Trophoblast cell (in vitro differentiated cells and primary cell): ENCODE measurements at places on chromosomes 1 and 21.

DNA sequence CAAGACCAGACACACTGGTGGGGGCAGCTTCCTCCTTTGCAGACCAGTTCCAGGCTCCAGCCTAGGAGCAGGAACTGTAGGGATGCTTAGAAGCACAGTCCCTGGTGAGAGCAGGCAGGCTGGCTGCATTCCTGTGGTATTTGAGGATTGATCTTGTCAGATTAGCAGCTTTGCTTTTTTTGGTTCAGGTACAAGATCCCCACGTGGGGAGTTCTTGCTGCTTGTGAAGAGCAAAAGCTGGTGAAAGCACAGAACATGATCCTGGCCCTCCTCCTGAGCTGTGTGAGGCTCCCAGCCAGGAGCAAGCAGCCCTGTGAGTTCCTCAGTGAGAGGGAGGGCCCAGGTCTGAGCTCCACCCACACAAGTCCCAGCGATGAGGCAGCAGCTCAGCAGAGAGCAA lies 75.3 kb upstream of the ARTN start:
- peak; percentile 61 for DNase-seq

GRCh38 chr21:32562426-32562825 lies 22.9 kb downstream of the TCP10L start:
- DNase-seq = no peak

DNA sequence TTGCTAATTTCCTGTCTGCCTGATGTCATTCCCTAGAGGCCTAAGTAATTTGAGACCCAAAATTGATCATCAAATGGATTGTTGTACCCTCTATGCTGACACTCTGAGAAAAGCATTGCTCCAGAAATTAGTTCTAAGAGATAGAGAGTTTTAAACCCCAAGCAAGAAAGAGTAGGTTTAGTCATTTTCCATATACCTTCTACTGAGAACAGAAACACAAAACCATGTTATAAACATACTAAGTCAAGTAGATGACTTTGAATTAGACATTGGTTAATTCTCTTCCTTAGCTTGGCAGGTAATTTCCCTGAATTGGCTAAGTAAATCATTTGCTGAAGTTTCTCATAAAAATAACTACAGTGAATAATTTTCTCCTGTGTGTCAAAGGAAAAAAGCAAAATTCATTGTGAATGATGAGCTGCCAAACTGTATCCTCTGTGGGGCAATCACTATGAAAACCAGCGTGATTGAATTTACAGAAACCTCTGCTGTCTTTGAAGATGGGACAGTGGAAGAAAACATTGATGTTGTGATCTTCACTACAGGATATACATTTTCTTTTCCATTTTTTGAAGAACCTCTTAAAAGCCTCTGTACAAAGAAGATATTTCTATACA lies 20.1 kb downstream of the FMO4 start:
- DNase-seq = no peak

DNA sequence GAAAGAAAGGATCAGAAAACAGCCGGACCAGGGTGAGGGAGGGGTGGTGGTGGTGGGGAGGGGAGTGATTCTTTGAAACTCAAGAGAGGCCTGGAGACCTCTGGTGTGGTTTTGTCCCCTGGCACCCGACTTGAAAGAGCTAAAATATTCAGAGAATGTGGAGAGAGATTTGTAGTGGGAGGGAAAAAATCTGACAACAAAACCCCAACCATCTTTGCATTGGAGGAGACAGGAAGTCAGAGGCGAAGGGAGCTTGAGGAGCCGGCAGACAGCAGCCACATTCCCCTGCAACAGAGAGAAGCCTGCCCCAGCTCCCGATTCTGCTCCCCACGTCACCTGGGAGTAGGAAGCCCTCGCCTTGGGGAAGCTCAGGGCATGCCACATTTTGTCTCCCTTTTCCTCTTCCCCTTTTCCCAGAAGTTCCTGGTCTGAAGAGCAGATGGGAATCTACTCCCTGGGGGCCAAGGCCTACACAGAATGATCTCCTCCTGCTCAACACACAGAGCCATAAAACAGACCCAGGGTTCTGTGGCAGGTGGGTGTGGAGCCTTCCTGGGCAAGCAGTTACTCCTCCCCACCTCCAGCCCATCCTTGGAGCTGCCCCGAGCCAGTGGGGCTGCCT lies 84.9 kb downstream of the ITPKB start:
- DNase-seq = no peak

GRCh38 chr1:162204129-162204822 lies 134.8 kb downstream of the NOS1AP start:
- no peak for DNase-seq

DNA sequence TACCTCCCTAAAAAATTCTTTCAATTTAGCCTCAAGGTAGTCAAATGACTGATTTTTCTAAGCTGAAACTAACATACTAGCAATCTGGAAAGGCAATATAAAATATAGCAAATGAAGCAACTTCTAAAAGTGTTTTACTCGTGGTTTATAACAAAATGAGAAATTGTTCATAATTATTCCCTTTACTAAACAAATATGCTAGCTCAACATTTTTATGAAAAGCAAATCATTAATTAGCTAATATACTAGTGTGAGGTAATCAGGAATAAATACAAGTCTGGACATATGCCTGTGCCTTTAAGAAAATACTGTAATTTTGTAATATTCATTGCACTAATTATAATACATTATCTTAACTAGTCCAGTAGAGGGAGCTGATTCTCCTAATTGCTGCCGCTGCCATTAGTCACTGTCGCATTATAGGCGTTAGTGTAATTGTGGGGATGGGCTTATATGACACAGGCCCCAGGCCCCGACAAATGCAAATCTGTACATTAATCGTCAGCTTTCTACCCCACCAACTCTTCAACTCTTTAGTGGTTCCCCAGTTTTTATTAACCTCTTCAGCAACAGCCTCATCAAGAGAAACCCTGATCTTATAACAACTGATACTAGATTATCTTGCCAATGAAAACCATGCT lies 160.9 kb downstream of the GABPA start:
- DNase-seq = no peak

DNA sequence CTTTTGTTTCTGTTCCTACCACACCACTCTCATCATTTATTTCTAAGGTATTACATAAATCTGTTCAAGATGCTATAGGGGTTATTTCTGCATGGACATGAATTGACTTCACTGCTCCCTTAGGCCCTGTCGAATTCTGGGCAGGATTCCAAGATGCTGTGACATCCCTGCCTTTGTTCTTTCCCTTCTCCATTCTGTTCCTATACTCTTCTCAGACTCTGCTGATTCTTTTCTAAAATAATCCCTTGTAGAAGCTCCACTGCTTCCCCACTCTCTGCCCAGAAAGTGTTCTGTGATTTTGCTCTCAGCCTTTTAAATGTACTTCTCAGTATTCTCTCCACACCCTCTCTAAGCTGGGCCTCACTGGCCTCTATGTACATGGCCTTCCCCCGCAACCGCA lies 99.2 kb downstream of the PHTF1 start:
- DNase-seq = no peak

GRCh38 chr1:207854001-207854400 lies 56.9 kb downstream of the CD34 start:
- DNase-seq = no peak

GRCh38 chr1:5973771-5974170 lies 18.5 kb downstream of the NPHP4 start:
- DNase-seq = no peak

DNA sequence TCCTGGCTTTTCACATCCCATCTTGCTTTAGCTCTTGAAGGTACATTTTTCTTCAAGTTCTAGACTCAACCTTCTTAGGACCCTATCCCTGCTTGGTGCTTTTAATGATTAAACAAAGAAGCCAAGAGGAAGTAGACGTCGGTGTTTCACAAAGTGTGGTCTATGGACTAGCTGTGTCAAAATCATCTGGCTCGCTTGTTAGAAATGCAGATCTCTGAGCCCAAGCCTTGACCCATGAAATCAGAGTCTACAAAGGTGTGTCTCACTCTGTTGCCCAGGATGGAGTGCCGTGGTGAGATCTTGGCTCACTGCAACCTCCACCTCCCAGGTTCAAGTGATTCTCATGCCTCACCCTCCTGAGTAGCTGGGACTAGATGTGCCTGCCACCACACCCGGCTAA lies 295.5 kb upstream of the KAZN start:
- no peak for DNase-seq

GRCh38 chr1:40256401-40257084 lies 1.5 kb upstream of the ZMPSTE24 start:
- no peak for DNase-seq

DNA sequence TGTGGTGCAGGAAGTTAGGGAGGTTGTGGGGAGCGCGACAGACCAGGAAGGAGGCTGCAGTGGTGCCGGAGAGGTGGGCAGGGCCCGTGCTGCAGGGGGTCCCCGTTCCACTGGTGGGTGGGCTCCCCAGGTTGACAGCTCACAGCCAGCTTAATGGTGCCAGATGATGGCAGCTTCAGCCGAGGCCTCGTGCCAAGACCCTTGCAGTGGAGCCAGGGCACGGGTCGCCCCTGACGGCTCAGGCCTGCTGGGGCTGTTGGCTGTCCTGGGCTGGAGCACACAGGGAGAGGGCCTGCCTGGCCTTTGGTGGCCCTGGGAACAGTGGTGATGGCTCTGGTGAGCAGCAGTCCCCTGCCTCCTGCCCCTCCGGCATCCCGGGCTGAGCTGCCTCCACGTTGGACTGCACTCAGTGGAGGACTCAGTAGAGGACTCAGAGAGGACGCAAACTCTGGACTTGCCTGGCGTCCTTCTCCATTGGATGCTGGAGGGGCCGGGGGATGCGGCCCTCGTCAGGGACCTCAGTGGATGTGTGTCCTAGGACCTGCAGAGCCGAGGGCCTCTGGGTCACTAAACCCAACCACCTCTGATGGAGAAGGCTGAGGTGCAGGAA lies 46.8 kb upstream of the CCDC27 start:
- no peak for DNase-seq

DNA sequence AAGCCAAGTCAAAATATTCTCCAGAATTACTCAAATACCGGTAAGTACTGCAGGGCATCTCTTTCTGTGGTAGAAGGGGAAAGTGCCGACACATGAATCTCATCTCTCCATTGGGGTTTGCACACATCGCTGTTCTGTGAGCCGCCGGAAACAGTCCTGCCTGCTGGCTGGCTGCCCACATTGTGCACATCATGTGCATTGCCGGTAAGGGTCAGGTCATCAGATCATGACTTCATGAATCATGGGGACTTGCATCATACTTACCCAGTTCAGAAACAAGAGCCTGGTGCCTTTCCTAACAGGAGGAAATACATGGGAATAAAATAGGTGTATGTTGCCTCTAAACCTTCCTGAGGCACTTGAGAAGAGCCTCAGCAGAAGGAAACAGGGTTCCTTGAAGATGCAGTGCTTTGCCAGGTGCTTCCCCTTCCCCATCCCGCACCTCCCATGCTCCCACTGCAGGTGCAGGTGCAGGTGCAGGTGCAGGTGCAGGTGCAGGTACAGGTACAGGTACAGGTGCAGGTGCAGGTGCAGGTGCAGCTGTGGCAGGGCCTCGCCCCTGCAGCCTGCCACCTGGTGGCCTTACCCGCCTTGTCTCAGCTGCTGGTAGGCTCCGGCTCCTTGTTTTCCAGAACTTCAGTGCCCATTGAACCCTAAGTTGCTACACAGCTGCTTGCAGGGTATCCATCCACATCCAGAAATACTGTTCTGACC lies 26.5 kb downstream of the GPR137B start:
- DNase-seq = peak; percentile 76

GRCh38 chr1:27402349-27402754 lies 9.9 kb downstream of the GPR3 start:
- DNase-seq = no peak

GRCh38 chr1:244836135-244836521 lies 670 bp downstream of the COX20 start:
- peak; percentile 72 for DNase-seq

- no peak for DNase-seq
These were observed 44.0 kb downstream of the HTR6 start for GRCh38 chr1:19708567-19709110.

DNA sequence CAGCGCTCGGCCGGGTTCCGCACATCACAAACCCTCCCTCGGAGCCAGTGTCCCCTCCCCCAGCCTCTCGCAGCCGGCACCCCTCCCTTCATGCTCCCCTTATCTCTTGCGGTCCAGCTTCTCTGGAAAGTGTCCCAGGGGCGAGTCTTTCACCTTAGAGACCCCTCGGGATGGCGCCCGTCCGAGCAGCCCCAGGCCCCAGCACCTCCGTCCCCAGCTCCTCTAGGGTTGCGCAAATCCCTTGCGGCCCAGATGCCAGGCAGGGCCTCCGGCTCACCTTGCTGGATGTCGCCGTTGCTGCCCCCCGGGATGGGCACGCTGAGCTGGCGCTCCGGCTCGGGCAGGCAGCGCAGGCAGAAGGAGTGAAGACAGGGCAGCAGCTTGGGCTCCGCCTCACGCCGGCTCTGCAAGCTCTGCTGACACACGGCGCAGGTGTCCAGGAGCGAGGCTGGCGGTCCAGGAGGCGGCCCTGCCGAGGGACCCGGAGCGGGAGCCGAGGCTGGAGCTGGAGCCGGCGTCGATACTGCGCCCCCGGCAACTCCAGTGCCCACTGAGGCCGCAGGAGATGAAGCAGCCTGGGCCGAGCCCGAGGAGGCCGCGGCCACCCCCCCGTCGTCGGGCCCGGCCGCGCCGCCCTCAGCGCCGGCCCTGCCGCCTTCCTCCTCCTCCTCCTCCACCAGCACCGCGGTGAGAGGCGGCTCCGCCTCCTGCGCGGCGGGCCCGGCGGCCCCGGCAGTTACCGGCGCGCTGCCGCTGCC lies 550 bp downstream of the TRIM33 start:
- peak; percentile 76 for DNase-seq

- no peak for DNase-seq
These were observed 37.3 kb downstream of the AHDC1 start for GRCh38 chr1:27566462-27567145.

GRCh38 chr21:39625211-39625895 lies 12.6 kb downstream of the B3GALT5 start:
- DNase-seq = no peak

- no peak for DNase-seq
These were observed 142.0 kb upstream of the ZNHIT6 start for GRCh38 chr1:85850238-85850637.

- peak; percentile 50 for DNase-seq
These were observed 5.0 kb upstream of the SLC35A3 start for GRCh38 chr1:99964806-99965205.

- no peak for DNase-seq
These were observed 113.3 kb upstream of the DUSP10 start for GRCh38 chr1:221855156-221855555.

DNA sequence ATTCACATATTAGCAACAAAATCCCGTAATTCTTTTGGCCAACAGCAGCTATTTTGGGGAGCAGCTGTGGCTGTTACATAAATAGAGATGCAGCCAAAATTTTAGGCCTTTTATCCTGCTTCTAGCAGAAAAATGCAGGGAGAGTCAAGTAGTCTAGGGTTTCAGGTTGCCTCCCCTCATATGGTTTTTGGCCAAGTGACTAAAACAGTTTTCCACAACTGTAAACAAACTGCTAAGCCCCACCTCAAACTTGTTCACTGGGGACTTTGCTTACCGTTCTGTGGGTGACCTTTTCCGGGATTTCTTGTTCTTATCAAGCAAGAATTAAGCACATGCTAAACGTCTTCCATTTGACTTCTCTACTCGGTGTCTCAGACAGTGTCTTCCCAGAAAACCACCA lies 133.4 kb downstream of the EDEM3 start:
- DNase-seq = no peak

- DNase-seq = no peak
These were observed 21.8 kb downstream of the ATPAF1 start for GRCh38 chr1:46646331-46646730.

GRCh38 chr21:34881839-34882371 lies 167.2 kb downstream of the RUNX1 start:
- peak; percentile 94 for DNase-seq
